ENCODE measurements at places on chromosomes 3 and 15.

DNA sequence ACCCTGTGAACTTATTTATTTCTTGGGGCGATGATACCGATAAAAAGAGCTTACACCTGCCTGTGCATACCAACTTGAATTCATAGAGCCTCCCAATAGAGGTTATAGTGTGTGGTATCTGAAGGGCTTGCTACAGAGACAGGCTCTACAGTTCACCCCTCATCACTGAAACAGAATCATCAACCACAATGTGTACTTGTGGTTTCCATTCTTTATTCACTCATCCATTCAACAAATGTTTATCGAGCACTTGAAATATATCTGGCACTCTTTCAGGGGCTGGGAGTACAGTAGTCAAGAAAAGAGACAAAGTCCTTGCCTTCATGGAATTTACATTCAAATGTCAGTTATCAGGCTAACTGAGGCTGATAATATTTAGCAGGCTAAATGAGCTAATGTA lies 134.4 kb upstream of the SKOR1 start:
- DNase-seq = no peak

- DNase-seq = no peak
These were observed 247.4 kb downstream of the SHOX2 start for GRCh38 chr3:157858821-157859220.

- no peak for DNase-seq
These were observed 716 bp downstream of the CPEB1 start for GRCh38 chr15:82646250-82647044.

GRCh38 chr3:43531835-43532234 lies 90.0 kb downstream of the ANO10 start:
- DNase-seq = no peak

DNA sequence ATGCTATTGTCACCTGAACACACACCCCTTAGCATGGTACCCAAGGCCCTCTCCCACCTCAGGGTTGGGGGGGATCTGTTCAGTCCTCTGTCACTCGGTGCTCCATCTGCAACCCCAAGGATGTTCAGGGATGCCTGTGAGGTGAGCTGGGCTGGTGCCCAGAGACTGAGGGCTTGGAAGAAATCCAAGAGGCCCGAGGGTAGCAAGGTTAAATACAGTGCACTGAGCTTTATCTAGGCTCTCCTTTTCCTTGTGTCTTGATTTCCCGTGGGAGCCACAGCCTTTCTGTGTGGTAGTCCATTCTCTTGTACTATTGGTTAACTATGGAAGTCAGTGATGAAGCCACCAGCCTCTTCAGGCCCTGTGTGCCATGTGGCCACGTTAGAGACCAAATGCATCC lies 18.7 kb upstream of the WNT5A start:
- DNase-seq = no peak

DNA sequence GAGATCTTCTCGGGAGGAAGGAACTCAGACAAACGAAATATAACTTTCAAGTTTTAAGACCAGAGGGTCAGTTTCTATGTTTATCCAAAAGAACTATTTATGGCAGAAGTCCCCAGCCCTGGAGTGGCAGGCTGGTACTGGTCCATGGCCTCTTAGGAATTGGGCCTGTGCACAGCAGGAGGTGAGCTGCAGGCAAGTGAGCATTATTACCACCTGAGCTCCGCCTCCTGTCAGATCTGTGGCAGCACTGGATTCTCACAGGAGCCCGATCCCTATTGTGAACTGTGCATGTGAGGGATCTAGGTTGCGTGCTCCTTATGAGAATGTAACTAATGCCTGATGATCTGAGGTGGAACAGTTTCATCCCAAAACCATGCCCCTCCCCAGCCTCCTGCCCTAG lies 14.3 kb upstream of the HPS3 start:
- DNase-seq = no peak

GRCh38 chr3:30680789-30681648 lies 74.6 kb downstream of the TGFBR2 start:
- no peak for DNase-seq

- DNase-seq = no peak
These were observed 105.7 kb downstream of the DPH6 start for GRCh38 chr15:35440265-35440664.

DNA sequence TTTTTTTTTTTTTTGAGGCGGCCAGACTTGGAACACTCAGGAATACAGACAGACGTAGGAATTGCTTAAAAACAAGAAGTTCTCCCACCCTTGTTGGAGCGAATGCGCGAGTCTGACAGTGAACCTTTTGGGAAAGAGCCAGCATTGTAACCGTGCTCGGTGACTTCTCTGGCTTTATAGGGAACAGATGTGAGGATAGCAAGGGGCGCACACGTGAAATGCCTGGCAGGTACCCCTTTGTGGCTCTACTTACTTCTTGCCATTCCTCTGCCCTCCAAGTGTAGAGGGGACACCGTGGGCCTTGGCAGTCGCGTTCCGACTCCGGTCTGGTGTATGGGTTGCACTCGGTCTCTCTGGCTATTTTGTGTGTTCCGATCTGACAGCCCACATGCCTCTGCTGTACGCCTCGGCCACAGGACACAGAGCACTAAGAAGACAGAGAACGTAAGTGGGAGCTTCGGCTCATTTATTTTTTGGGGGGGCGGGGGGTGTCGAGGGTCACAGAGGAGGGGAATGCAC lies 126.4 kb downstream of the ADAMTS9 start:
- DNase-seq = no peak

All from left kidney (tissue), 8 donors.